Caudate nucleus (tissue), 63 donors: ENCODE measurements at places on chromosomes 3 and 15.
A peak's percentile ranks its signal among the peaks of the same experiment; 100 is the strongest.

GRCh38 chr3:188268336-188268735 is 114.4 kb downstream of the LPP start:
- DNase-seq: no peak

GRCh38 chr3:188001093-188001492 is 152.9 kb upstream of the LPP start:
- DNase-seq: no peak

- no peak for DNase-seq
Measured at GRCh38 chr3:189512039-189512438, 119.2 kb upstream of the TP63 start.

DNA sequence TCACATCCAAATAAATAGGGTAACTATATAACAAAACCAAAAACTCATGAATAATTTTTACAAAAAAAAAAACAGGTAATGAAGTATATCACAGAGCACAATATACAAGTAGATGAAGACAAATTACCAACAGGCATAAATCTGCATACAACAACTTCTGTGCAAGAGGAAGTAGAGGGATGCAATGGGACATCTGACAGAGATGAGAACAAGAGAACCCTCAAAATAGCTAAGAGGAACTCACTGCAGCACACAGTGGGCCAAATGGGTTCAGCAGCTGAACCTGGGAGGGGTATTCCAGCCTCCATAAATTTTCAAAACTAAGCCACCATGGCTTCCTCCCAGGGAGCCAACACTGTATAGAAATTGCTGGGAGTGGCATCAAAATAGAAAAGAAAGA is 9.6 kb upstream of the BTLA start:
- DNase-seq: no peak

DNA sequence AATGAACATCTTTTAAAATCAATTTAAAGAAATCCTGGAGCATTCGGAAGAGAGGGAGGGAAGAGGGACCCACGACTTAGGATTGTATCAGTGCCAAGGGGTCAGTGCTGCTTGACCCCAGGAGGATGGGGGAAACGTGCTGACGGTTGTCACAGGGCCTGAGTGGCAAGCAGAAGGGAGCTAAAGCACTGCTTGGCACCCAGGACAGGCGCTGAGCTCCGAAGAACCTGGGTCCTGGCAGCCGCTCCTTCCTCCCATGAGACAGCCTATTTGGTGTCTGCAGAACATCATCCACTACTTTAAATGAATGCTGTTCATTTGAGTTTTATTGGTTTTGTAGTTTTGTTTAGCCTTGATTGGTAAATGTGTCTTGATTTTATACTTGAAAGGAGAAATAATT is 54.5 kb downstream of the RGMA start:
- DNase-seq: no peak

GRCh38 chr3:112761062-112761638 is 85.5 kb downstream of the CD200R1L start:
- no peak for DNase-seq

- DNase-seq: no peak
Measured at GRCh38 chr15:85472349-85472748, 91.9 kb downstream of the AKAP13 start.

DNA sequence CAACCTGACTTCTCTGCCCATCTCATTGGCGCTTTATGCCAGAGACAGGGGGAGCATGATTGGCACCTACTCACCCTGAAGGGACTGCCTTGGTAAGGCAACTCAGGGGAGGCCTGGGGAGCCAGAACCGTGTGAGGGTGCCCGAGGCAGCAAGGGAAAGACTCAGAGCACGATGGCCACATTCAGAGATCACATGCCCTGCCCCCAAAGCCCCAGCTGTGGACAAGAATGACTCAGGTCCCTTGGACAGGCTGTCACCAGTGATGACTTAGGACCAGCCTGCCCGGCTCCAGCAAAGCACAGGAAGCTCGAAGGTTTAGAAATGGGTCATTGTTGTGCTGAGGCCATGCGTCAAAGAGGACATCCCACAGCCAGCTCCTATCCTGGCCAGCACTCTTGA is 49.1 kb upstream of the LIMD1 start:
- DNase-seq: peak; percentile 60

GRCh38 chr3:9598783-9599387 is 45.3 kb upstream of the LHFPL4 start:
- DNase-seq: no peak

GRCh38 chr15:80093854-80094418 is 34.5 kb downstream of the ZFAND6 start:
- DNase-seq: peak; percentile 28

DNA sequence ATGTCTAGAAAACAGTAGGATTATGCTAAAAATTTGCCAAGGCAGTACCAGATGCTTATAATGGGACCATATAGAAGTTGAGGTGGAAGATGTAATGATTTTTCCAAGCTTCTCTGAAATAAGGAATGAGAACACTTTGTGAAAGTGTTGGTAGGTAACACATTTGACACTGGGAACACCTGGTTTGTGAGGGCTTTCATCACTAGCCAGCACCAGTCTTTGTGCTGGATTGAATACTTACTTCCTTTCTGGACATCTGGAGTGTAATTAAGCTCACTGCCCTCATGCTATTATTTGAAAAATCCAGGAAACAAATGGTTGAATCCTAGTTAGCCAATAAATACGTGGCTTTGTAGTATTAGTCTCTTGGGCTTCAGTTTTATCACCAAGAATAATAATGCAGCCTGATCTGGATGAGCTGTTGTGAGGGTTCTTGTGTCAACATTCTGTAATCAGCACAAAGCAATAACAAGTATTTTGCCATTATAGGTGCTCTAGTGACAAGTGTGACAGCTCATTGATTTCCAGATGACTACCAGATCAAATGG is 12.9 kb downstream of the CCDC80 start:
- no peak for DNase-seq

DNA sequence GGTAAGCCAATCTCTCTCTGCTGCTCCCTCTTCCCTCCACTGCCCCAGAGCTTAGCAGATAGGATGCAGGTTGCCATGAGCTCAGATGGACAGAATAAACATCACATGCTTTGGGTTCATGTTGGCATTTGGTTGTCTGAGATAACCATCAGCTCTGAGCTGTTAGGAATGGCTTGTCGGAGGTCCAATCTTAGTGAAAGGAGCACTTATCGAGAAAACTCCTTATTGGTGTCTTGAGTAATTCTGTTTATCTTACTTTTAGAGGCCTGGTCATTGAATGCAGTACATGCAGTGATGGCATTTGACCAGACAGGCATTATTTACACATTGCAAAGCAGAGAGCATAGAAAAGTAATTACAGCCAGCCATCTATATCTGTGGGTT is 99.7 kb downstream of the CEMIP start:
- DNase-seq: no peak

DNA sequence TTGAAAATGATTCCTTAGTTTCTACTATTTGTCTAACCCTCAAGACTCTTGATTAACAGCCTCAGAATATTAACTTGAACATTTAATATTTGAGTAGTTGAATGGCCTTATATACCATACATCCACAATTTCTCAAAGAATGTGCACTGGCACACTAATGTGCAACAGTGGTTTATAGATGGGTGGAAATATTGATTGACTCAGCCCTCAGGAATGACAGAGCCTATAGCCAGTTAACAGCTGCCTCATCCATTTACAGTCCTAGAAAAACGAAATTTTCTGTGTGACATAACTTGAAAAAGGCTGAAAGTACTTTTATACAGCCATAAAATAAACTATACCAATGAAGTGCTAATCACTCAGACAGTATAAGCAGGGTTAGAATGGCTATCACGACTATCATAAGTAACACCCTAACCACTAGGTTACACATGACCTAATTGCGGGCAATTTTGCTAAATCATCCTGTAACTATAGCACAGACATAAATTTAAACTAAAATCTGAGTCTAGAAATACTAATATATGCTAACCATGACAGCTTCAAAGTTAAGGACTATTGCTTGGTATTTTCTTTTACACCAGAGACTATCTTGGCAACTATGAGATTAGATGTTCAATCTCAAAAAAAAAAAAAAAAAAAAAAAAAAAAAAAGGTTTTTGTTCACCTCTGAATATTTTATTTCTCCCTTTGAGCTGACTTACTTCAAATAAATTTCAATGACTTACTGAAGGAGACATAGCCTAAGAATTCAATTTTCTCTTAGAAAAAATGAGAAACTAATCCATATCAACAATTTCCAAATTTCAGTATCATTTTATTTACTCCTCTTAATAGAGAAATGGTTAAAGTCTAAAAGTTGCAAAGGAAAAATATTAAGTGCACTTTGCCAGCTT is 9.3 kb downstream of the SECISBP2L start:
- no peak for DNase-seq

DNA sequence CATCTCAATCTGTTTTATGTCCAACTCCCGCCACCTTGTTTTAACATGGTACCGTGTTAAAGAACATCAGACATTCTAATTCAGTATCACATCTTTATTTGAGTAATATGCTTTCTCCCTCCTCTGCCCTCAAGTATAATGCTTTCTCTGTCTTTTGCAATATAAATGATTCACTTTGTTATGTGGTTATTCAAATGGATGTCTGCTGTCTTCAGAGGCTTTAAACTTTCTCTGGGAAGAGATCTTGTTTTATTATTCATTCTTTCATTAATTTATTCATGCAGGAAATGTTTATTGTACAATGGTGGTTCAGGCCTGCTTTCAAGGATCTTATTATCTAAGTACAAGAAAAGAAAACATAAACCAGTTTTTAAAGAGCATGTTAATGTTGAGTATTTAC is 57.1 kb downstream of the RAP2B start:
- no peak for DNase-seq

DNA sequence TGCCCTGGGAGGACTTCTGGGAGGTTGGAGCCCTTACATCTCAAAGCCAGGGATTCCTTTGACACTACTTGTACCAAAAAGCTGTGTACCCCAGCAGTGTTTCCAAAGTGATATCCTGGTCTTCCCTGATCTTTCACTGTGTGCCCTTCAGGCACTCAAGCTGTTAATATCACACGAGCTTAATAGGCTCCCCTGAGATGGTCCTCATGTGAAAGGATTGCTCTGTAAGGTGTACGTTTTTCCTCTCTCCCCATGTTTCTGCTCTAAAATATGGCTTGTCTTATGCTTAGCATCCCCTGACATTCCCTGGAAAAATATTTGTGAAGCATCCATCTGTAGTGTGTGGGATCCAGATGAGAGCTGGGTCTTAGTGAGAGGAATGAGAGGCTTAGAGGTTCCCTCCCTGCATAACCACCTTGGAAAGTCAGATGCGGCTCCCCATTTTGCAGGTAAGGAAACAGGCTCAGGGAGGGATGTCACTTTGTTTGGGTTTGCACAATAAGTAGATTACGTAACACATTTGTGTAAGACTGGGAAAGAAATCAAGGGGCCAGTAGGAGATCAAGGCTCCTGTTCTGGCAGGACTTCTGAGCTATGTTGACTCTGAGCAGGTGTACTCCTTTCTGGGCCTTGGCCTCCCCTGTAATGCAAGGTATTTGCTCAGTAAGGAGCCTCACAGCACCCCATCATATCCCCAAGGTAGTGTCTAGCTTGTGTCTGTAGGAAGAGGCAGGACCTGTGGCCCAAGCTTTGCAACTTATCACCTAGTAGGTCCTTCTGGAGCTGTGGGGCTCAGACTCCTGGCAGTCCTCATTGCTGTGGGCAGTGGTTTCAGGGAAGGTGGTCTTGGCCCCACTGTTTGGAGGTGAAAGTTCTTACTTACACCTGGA is 667 bp upstream of the ACOX2 start:
- no peak for DNase-seq

GRCh38 chr3:158295771-158296170 is 185.9 kb downstream of the RSRC1 start:
- DNase-seq: no peak

- no peak for DNase-seq
Measured at GRCh38 chr3:183434992-183435391, 6.6 kb upstream of the MCF2L2 start.

- DNase-seq: no peak
Measured at GRCh38 chr3:111944372-111944771, 34.5 kb upstream of the ABHD10 start.

GRCh38 chr3:77412584-77412983 is 372.7 kb downstream of the ROBO2 start:
- DNase-seq: no peak

GRCh38 chr15:97703400-97703799 is 257.1 kb upstream of the ARRDC4 start:
- no peak for DNase-seq

DNA sequence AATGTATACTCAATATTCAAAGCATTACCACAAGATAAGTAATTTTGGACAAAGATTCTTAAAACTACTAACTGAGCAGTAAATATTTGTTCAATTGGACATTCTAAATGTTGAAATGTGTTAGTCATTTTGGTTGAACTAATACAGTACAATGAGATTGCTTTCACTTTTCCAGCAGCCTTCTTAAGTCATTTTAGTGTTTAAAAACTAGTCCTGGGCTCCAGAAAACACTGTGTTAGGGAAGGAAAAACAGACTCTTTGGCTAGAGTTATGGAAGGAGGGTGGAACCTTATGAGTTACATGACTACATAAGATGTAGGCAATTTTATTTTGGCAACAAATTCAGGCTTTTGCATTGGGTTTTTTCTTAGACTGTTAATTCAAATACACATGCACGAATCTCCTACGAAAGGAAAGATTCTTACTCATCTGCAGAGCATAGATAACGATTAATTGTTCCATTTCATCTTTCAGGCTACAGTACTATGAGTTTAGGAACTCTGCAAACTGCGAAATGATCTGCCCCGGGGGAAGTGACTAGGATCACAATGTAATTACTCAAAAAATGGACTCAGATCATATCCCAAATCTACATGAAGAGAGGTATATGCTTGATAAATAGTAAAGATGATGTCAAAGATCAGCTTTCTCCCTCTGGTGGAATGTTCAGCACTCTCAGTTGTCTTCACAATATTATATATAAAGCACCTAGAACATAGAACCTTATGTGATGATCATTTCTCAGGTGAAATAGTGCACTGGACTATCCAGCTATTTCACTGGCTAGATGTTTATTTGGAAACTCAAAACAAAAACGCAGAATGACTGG is 492.8 kb upstream of the MDFIC2 start:
- no peak for DNase-seq

- DNase-seq: no peak
Measured at GRCh38 chr3:13296662-13297061, 123.5 kb downstream of the NUP210 start.

GRCh38 chr15:81295486-81296121 is 28.3 kb downstream of the STARD5 start:
- DNase-seq: no peak

- DNase-seq: no peak
Measured at GRCh38 chr3:32571192-32571485, 481 bp upstream of the DYNC1LI1 start.

DNA sequence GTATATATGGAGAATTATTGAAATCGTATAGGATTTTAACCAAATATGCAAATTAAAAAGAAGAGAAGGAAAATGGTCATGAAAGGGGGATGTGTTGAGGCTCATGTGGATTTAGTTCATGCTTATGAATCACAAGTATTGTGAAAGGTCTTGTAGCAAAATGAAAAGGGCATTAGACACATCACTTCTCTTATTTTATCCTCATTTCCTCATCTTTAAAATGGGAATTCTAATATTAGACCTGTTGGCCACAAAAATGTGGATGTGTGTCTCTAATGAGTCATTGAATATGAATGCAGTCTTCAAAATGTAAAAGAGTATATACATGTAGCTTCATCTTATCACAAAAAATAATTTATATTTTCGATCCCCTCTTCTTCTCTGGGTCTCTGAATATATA is 14.9 kb upstream of the ALCAM start:
- DNase-seq: no peak

- no peak for DNase-seq
Measured at GRCh38 chr15:74132681-74133651, 2.6 kb downstream of the ISLR2 start.

GRCh38 chr15:86044981-86045380 is 34.7 kb upstream of the AGBL1 start:
- DNase-seq: no peak

- DNase-seq: no peak
Measured at GRCh38 chr3:98003306-98003969, 31.2 kb upstream of the RIOX2 start.

GRCh38 chr3:43203022-43203421 is 83.3 kb upstream of the SNRK start:
- no peak for DNase-seq
